Thyroid gland (tissue), 4 donors: ENCODE measurements at places on chromosomes 11 and 22. TPM values are rescaled to one million over a fixed set of nuclear protein-coding genes. Genes with fewer than 3 reads are reported as not detected.

The DSCAML1 gene
- total RNA-seq, result 1.8 TPM

The HDHD5 gene
- total RNA-seq, result 21.6 TPM

The ADM gene
- 20.9 TPM for total RNA-seq

The VWCE gene
- 2.5 TPM for total RNA-seq

The APOA4 gene
- total RNA-seq, result not detected

The RCOR2 gene
- not detected for total RNA-seq

The MMP1 gene
- total RNA-seq, result not detected

The SLC17A6 gene
- not detected for total RNA-seq

The SCGB2A2 gene
- total RNA-seq, result not detected

The CRY2 gene
- total RNA-seq, result 58.0 TPM

The BAIAP2L2 gene
- total RNA-seq, result 1.5 TPM

The PATE2 gene
- not detected for total RNA-seq

The OR4A16 gene
- total RNA-seq, result not detected

The PVALB gene
- total RNA-seq, result not detected

The SMDT1 gene
- 18.7 TPM for total RNA-seq

The TRIM48 gene
- total RNA-seq, result not detected

The ARHGAP8 gene
- total RNA-seq, result 28.4 TPM

The BLID gene
- 11.5 TPM for total RNA-seq

The NXPE4 gene
- total RNA-seq, result not detected

The SMTNL1 gene
- not detected for total RNA-seq

The MRPL49 gene
- total RNA-seq, result 112 TPM

The TIGD3 gene
- not detected for total RNA-seq

The MOGAT2 gene
- not detected for total RNA-seq

The SCGB1D2 gene
- total RNA-seq, result not detected

The CRYBB3 gene
- total RNA-seq, result not detected

The LRFN4 gene
- 6.1 TPM for total RNA-seq

The SEC14L2 gene
- 33.2 TPM for total RNA-seq

The AIFM3 gene
- total RNA-seq, result 2.0 TPM

The TLCD5 gene
- total RNA-seq, result 14.0 TPM

The OR52H1 gene
- total RNA-seq, result 0.78 TPM

The TMEM258 gene
- 44.2 TPM for total RNA-seq

The MUC2 gene
- total RNA-seq, result not detected

The CASP5 gene
- not detected for total RNA-seq

The CARD16 gene
- 2.0 TPM for total RNA-seq

The CHADL gene
- total RNA-seq, result 5.1 TPM

The IRF7 gene
- total RNA-seq, result 15.4 TPM

The PYGM gene
- total RNA-seq, result 8.4 TPM

The CALCA gene
- not detected for total RNA-seq

The MEI1 gene
- 0.39 TPM for total RNA-seq

The C11orf86 gene
- not detected for total RNA-seq

The APOA5 gene
- total RNA-seq, result not detected

The TMEM25 gene
- 48.9 TPM for total RNA-seq

The SEC14L6 gene
- total RNA-seq, result not detected

The RIMBP3C gene
- total RNA-seq, result 0.13 TPM
